CD14-positive monocyte (primary cell): ENCODE measurements at places on chromosomes 3 and 15.

DNA sequence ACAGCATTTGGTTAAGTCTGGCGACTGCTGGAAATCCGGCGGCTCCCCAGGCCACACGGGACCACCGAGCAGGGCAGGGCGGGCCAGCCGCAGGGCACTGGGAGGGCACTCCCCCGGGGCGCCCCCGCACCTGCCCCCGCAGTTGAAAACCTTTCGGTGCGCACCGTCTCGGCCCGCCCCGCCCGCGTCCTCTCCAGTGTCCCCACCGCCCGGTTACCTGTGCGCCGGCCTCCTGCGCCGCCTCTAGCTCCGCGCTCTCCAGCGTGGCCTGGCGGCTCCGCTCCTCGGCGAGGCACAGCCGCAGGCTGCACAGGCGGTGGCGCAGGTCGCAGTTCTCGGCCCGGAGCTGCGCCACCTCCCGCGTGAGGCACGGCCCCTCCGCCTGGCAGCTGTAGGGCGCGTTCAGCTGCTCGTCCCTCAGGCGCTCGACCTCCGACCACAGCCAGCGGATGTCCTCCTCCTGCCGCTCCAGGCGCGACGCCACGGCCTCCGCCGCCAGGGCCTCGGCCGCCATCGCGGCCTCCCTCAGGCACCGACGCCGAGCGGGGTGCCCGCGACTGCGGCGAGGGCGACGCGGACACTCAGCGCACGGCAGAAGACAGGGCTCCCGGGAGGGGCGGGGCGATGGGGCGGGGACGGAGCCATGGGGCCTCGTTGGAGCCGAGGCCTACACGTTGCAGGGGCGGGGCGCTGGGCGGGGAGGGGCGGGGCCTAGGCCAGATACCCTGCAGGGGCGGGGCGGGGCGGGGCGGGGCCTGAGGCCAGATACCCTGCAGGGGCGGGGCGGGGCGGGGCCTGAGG is at the start of gene TARS3:
Gene TARS3 (minus strand): TSS at position 600 of the 801 bp plus-strand sequence. CDS start 86 bp downstream, at position 514.
- peaks cover 2% of the 10 kb centered on the region for H3K27me3 ChIP-seq
- peak within 1 kb of the TSS; percentile 81 for H3K4me3 ChIP-seq
- peaks cover 13% of the 10 kb centered on the region for H3K4me1 ChIP-seq
- peak within 1 kb of the TSS; percentile 42 for H3K27ac ChIP-seq
- DNase-seq: peak; percentile 93
- peaks cover 11% of the 10 kb centered on the region for H3K36me3 ChIP-seq

- peak; percentile 36 for DNase-seq
- no peaks in the 10 kb centered on the region for H3K27me3 ChIP-seq
These were observed 55.1 kb downstream of the PDE8A start for GRCh38 chr15:85036716-85037115.

GRCh38 chr3:65334045-65334665 is 646.4 kb upstream of the ADAMTS9 start:
- DNase-seq: no peak
- H3K27ac ChIP-seq: no peak overlapping the region
- H3K4me3 ChIP-seq: no peak overlapping the region
- no peaks in the 10 kb centered on the region for H3K36me3 ChIP-seq
- H3K4me1 ChIP-seq: no peaks in the 10 kb centered on the region

DNA sequence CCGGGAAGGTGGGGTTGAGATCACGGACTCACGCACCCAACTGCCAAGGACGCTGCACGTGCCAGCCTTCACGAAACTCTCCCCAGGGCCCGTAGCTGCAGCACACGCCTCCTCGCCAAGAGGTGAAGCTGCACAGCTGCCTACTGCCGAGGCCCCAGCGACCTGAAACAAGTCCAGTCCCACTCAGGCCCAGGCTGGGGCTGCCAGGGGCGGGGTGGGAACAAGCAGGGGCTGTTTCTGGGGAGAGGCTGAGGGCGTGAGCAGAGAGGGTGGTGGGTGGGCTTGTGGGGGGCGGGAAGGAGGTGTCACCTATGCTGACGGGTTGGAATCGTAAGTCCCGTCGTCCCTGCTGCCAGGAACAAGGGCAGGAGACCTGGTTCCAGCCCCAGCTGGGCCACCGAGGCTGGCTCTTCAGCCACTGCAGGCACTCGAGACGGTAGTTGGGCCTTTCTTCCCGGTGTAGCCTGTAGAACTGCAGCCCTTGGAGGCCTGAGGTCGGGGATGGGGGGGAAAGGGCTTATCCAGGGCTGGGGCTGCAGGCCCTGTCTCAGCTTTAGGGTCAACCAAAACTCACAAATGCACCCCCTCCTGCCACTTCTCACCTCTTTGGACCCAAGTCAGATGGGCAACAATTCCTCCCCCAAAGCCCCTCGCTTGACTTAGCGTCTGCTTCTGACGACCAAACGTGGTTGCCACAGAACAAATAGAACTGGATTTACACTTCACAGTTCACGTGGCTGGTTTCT is 44.4 kb downstream of the MUC20 start:
- no peak for DNase-seq
- peaks cover 14% of the 10 kb centered on the region for H3K27me3 ChIP-seq
- H3K36me3 ChIP-seq: no peaks in the 10 kb centered on the region

GRCh38 chr15:75840659-75841058 is 2.6 kb upstream of the UBE2Q2 start:
- DNase-seq: no peak
- H3K27ac ChIP-seq: no peak overlapping the region
- no peaks in the 10 kb centered on the region for H3K36me3 ChIP-seq

DNA sequence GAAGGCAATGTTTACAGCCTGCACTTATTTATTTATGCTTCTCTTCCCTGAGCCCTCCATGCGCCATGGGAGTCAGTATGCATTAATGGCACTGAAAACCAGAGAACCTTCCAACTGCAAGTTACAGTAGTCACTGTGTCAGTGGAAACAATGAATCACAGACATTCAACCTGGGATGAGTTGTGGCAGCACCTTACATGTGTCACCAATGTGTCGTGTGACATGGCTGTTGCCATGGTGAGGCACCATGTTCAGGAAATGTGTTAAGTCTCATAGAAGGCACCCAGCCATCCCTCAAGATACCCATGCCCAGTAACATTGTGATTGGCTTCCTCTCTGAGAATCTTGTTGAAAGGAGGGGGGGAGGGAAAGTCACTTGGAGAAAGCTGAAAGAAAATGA is 105.0 kb downstream of the FOXP1 start:
- H3K4me3 ChIP-seq: no peak overlapping the region
- peak; percentile 43 for DNase-seq
- H3K36me3 ChIP-seq: no peaks in the 10 kb centered on the region
- no peaks in the 10 kb centered on the region for H3K4me1 ChIP-seq
- H3K27ac ChIP-seq: peak overlapping the region; percentile 18

- no peaks in the 10 kb centered on the region for H3K27me3 ChIP-seq
- no peak for DNase-seq
- no peak overlapping the region for H3K4me3 ChIP-seq
These were observed 118.4 kb downstream of the ATP1B3 start for GRCh38 chr3:141994856-141995255.

DNA sequence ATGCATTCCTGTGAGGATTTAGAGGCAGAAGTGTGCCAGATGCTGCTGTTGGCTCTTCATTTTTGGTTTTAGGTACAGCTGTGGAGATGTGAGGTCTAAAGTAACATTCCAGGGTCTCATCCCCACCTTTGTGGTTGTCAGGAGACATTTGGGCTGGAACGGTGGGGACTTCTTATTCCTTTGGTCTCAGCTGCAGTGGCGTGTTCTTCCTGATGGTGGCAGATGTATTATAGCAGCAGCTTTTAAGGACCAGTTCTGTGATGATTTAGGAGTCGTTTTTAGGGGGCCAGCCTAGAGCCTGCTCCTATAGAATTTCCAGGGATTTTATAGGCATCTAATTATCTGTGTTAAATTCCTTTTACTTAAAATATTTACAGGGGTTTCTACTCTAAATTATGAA is 221.0 kb upstream of the EOMES start:
- no peaks in the 10 kb centered on the region for H3K27me3 ChIP-seq
- DNase-seq: no peak
- no peaks in the 10 kb centered on the region for H3K4me1 ChIP-seq
- no peak overlapping the region for H3K4me3 ChIP-seq
- H3K27ac ChIP-seq: no peak overlapping the region
- no peaks in the 10 kb centered on the region for H3K36me3 ChIP-seq

GRCh38 chr15:77030048-77030927 is 35.4 kb downstream of the PSTPIP1 start:
- peaks cover 100% of the 10 kb centered on the region for H3K36me3 ChIP-seq
- H3K27ac ChIP-seq: peak overlapping the region; percentile 62
- H3K27me3 ChIP-seq: no peaks in the 10 kb centered on the region
- H3K4me1 ChIP-seq: no peaks in the 10 kb centered on the region
- no peak overlapping the region for H3K4me3 ChIP-seq
